SHP77 (cell line): ENCODE measurements at places on chromosomes 16 and 17.

- DNase-seq, result no peak
Observed at GRCh38 chr17:77666881-77667395, 291.6 kb upstream of the TNRC6C start.

- peak; percentile 54 for DNase-seq
Observed at GRCh38 chr17:35312790-35313711, 60.4 kb downstream of the SLFN11 start.

DNA sequence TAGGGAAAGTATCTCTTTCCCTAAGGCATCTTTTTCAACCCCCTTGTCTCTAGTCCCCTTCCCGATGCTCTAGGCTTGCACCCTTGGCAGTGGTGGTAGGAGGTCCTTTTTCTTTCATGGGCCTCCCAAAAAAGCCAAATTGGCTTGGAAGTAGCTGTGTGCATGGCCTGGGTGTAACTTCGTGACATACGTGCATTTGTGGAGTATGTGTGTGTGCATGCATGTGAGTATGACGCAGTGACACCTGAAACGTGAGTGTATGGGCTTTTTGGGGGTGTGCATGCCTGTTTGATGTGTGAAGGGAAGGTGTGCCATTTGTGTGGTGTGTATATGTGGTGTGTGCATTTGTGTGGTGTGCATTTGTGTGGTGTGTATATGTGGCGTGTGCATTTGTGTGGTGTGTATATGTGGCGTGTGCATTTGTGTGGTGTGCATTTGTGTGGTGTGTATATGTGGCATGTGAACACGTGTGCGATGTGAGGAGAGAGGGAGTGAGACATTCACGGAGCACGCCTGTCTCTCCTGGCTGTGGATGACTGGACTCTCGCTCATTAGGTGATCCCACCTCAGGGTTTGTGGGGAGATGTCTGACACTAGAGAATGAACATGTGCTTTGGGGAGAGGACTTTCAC is 15.7 kb downstream of the IGFBP4 start:
- no peak for DNase-seq

DNA sequence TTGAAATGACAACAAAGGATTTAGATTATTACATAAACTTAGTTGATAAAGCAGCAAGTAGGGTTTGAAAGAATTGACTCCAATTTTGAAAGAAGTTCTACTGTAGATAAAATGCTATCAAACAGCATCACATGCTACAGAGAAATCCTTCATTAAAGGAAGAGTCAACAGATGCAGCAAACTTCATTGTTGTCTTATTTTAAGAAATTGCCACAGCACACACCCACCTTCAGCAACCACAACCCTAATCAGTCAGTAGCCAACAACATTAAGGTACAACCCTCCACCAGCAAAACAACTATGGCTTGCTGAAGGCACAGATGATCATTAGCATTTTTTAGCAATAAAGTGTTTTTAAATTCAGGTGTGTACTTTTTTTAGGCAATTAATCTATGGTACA is 75.1 kb upstream of the NSRP1 start:
- no peak for DNase-seq

GRCh38 chr17:68565661-68566441 is 35.3 kb downstream of the FAM20A start:
- DNase-seq, result no peak
